Fibroblast of lung (primary cell): ENCODE measurements at places on chromosomes 11 and 22.

GRCh38 chr22:42892156-42892555 is 35.1 kb upstream of the ARFGAP3 start:
- DNase-seq, result no peak

DNA sequence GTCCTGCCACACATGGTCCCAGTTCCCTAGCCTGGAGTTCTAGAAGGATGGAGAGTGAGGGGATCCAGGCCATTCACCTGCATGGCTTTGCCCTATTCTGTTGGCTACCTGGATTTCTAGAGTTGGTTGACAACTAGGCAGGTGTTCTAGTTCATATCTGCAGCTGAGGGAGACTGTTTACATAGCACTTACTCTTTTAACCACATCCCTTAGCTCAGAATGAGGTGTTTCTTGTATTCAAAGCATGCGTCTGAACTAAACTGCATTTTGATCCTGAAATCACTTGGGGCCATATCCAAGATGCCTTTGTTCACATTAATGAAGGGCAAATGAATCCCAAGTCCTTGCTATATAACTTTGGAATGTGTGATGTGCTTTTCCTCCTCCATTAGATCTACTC is 60.9 kb downstream of the SYT13 start:
- DNase-seq, result no peak

GRCh38 chr11:2567026-2567671 is 122.3 kb downstream of the KCNQ1 start:
- no peak for DNase-seq

GRCh38 chr11:65072631-65072966 is 11.2 kb downstream of the CDCA5 start:
- DNase-seq, result no peak

DNA sequence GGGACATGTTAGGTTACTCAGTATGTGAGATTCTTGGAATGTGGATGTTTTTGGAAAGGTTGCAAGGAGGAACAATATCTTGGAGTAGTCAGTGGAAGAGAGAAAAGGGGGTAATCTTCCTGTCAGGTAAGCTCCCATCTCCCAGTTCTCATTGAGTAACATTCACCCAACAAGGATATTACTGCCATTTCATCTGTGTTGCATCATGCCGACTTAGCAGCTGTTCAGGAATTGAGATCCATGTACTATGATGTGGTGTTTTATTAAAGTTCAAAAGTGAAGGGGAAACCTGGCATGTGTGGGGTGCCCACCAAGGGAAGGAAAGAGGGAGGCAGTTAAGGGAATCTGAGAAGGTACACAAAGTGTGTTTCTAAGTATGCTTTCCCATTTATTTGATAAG is 58.4 kb upstream of the RASSF10 start:
- no peak for DNase-seq

DNA sequence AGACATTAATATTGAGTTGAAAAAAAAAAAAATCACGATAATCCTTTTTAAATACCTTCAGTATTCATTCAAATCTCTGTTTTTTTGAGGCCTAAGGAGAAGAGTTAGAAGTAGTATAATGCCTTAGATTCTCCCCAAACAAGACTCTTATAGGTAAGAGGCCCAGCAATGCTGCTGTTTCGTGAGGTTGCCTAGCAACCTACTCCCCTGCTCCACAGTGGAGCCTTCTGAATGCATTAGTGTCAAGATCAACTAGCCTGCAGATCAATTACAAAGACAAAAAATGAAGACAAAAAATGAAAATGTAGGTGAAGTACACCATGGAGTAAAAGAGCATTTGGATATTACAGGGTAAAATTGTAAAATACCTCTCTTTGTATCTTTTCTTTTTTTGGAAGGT is 229.8 kb upstream of the LUZP2 start:
- DNase-seq, result no peak

DNA sequence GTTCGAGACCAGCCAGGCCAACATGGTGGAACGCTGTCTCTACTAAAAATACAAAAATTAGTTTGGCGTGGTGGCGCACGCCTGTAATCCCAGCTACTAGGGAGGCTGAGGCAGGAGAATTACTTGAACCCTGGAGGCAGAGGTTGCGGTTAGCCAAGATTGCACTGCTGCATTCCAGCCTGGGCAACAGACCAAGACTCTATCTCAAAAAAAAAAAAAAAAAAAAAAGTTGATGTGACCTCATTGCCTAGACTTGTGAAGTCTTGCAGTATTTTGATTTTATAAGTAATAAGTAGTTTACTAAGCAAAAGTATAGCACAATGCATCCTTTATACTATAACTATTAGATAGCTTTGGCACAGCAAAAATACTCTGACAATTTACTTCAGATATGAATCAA is 9.9 kb upstream of the CUL5 start:
- no peak for DNase-seq

DNA sequence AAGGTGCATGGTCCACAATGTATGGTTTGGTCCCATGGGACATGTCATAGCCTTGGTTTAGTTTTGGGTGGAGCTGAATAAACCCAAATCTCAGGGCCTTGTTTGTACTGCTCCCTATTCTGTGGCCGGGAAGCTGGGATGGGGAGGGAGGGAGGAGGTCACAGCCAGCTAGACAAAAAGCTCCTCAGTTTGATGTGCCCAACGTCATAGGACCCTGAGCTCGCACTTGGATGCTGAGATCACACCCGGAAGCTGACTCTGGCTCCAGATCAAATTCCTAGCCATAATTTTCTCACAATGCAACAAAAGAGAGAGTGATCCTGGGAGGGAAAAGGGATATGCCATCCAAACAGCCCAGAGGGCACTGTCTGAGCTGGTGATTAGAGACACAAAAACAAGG is 1.5 kb downstream of the HSPB2 start:
- DNase-seq, result peak; percentile 72

DNA sequence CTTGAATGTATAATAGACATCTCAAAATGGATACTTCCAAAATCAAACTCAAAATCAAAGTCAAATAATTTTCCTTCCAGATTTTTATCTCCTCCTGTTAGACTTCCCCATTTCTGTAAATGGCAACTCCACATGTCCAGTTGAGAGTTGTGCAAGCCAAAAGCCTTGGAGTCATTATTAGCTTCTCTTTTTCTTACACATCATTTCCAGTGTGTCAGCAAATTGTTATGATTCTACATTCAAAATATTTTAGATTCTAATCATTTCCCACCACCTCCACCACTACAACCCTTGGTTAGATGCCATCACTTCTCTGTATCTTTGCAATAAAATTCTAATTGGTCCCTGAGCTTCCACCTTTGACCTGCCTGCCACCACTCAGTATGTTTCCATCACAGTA is 155.7 kb downstream of the CNTN5 start:
- DNase-seq, result no peak

- DNase-seq, result no peak
Measured at GRCh38 chr11:5277807-5278382, 8.2 kb upstream of the HBE1 start.

- DNase-seq, result peak; percentile 41
Measured at GRCh38 chr11:125069008-125069407, 5.9 kb downstream of the SLC37A2 start.

DNA sequence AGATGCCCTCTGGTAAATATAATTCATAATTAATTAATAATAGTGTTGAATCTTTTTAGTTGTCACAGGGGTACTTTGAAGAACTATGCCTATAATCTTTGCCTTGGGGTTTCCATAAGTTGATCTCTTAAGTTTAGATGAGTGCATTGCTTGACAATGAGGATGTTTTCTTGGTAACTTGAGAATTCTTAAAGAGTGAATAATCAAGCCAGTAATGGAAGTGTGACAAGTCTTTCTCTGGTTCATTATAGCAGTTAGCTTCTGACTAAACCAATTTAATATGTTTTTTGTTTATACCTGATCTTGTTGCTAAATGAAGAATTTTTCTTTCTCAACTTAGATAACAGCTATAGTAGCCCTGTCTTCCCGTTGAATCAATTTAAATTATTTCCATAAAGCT is 46.2 kb downstream of the ATXN10 start:
- peak; percentile 85 for DNase-seq

- DNase-seq, result no peak
Measured at GRCh38 chr11:3860375-3860774, 4.9 kb downstream of the STIM1 start.

- DNase-seq, result peak; percentile 78
Measured at GRCh38 chr22:40668611-40669411, 10.5 kb upstream of the MCHR1 start.

- DNase-seq, result no peak
Measured at GRCh38 chr22:20176421-20177085, 25.7 kb upstream of the CCDC188 start.

- DNase-seq, result no peak
Measured at GRCh38 chr22:46187862-46188261, 37.5 kb downstream of the PPARA start.

DNA sequence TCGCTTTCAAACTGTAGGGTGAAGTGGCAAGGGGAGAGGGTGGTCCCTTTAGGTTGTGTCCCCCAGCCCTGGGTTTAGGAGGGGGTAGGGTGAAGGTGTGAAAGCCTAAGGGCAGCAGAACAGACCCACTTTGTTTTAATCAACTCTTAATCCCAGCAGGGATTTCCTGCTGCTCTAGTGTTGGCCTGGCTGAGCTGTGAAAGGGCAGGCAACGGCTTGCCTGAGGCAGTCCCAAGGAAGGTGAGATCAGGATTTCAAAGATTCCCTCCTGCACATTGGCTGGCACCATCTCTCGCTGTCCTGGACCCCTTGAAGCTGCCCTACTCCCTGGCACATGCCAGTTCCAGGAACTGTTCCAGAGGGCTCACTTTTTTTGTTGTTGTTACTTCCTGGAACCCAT is 221.3 kb downstream of the INSC start:
- no peak for DNase-seq

- DNase-seq, result no peak
Measured at GRCh38 chr11:130668751-130669150, 220.3 kb downstream of the ADAMTS15 start.

GRCh38 chr11:121469910-121470309 is 17.1 kb upstream of the SORL1-AS1 start:
- DNase-seq, result no peak
